ENCODE measurements at places on chromosomes 12 and 14.

DNA sequence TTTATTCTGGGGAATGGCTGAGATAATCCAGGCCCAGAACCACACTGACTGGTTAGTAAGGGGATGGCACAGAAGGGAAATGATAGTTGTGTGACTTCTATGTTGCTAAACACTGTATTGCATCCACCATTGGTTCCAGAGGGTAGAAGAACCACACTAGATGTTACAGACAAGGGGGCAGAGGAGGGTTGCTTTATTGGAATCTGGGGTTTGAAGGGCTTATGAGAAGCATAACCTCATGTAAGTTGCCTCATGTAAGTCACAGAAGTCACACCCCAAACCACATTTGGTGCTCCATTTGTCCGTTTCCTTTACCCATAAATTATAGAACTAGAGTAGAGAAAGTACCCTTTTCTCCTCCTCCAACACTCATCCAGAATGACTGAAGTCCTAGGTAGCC is 5.5 kb upstream of the PSMA6 start:
- no peak for DNase-seq

GRCh38 chr14:70920608-70921007 is 13.3 kb downstream of the PCNX1 start:
- DNase-seq, result no peak

DNA sequence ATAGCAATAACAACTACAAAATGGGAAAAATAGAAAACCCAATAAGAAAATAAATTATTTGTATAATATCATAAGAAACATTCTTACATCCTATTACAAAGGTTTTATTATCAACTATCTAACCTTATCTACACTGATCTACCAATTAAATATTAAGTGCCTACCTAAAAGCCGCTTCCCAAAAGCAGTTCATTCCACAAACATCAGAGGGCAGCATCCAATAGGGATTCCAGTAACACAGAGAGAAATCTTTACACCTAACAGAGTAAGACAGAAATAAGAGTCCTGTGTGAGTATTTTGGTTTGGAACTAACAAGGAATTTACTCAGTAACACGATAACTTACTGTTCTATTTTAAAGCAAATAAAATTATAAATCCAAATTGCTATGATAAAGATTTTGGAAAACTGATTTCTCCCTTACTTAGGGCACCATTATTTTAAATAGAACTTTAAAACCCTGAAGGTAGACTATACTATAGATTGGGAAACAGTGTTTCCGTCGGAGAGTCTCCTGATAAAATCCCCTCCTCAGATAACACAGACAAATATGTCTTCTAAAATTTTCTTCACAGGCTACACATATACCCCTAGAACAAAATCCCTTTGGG is 15.0 kb downstream of the GXYLT1 start:
- no peak for DNase-seq

GRCh38 chr14:89096946-89097345 is 272.5 kb downstream of the TTC8 start:
- DNase-seq, result no peak

- no peak for DNase-seq
Observed at GRCh38 chr12:82745063-82745674, 58.5 kb downstream of the TMTC2 start.

GRCh38 chr12:66199141-66199540 is 10.1 kb downstream of the IRAK3 start:
- DNase-seq, result no peak

DNA sequence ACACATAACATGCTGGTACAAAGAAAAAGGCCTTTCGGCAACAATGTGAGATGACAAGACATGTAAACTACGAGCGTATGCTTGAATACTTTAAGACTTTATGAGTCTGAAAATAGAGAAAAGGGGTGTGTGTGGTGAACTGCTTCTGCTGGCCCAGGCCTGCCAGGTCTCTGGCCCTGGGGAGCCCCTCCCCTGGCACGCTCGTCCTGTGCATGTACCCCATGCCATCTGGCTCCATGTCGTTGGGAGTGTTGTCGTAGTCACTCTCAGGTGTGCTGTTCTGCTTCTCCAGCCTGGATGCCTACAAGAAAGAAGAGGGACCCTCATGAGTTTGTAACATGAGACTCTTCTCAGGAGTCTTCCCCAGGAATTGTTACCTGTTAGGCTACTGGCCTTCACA is 38.9 kb downstream of the TCHP start:
- DNase-seq, result no peak

- no peak for DNase-seq
Observed at GRCh38 chr12:16437281-16437816, 89.9 kb downstream of the MGST1 start.

DNA sequence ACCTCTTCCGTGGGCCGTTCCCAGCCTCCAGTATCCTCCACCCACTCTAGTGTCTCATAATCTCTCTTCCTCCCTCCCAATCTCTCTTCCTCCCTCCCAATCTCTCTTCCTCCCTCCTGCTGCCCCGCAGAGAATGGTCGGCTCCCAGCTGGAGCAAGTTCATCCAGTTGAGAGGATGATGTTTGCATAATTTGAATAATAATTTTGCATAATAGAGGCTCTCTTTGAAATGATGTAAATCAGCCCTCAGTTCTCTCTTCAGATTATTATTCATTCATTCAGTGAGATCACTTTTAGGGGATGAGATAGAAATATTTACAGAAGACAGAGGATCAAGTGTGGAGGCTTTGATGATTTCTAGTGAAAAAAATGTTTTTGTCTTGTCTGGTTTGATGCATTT is 125.0 kb downstream of the PTPN11 start:
- DNase-seq, result no peak

GRCh38 chr14:65366802-65367565 is 45.5 kb upstream of the FUT8 start:
- DNase-seq, result no peak

Data from activated gamma-delta T cell treated with Interleukin-2 at 50 U/mL for 16 hours (primary cell).